ENCODE measurements at places on chromosomes 1 and 21.

DNA sequence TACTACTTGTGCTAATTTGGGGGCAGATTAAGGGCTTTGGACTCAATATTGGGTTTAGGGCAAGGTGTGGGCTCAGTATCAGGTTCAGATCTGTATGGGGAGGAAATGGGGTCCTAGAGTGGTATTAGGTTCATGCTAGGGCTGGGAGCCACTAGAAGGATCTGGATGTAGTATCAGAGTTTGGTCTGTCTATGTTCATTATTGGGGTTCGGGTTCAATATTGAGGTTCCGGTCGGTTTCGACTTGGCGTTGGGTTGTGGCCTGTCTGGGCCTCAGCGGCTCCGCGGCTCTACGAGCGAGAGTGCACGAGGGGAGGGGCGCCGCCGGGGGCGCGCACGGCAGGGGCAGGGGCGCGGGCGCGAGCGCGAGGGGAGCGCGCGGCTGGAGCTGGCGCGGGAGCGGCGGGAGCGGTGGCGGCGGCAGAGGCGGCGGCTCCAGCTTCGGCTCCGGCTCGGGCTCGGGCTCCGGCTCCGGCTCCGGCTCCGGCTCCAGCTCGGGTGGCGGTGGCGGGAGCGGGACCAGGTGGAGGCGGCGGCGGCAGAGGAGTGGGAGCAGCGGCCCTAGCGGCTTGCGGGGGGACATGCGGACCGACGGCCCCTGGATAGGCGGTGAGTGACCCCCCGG lies at the start of gene PTPRF:
Gene PTPRF (plus strand): TSS at position 401 of the 624 bp plus-strand sequence. CDS start 14,193 bp downstream, outside the sequence.
- DNase-seq = no peak

DNA sequence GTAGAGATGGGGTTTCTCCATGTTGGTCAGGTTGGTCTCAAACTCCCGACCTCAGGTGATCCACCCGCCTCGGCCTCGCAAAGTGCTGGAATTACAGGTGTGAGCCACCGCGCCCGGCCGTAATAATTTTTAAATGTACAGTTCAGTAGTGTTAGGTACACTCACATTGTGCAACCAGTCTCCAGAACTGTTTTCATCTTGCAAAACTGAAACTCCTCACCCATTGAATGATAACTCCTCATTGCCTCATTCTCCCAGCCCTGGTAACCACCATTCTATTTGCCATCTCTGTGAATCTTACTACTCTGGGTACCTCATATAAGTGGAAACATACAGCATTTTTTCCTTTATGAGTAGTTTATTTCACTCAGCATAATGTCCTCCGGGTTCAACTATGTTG lies 3.4 kb downstream of the NLRP3 start:
- no peak for DNase-seq

DNA sequence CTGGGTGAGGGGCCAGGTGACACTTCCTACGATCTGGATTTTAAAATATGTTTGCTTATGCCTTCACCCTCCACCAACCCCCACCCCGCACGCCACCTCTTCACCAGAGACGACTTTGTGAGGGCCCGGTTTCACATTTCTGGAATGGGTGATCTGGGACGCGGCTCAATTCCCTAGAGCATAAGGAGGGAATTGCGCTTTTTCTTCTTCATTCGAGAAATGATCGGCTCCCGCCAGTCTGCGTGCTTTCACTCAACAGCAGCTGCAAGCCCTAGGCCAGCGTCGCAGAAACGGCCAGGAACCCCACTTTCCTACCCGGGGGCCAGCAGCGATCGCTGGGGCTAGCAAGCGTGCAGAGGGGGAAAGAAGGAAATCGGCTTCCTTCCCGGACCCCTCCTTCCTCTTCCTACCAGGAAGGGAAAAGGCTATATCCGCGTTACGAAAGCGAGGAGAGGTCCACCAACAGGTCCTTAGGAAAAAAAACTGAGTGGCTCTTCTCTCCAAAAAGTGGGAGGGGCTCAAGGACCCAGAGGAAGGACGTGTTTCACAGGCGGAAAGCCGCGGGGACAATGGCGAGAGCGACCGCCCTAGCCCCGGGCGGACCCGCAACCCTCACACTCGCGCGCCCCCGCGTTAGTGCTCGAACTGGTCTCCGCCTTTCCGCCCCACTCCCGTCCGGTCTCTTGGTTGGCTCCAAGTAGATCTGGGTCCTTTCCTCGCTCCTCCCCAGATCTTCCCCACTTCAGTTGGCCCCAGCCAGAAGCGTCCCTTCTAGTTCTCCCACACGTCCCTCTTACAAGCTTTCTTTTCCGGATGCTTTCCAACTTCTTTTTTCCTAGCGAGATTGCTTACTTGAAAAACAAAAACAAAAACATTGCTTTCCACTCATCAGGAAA lies 1.1 kb upstream of the ADAMTS1 start:
- no peak for DNase-seq

DNA sequence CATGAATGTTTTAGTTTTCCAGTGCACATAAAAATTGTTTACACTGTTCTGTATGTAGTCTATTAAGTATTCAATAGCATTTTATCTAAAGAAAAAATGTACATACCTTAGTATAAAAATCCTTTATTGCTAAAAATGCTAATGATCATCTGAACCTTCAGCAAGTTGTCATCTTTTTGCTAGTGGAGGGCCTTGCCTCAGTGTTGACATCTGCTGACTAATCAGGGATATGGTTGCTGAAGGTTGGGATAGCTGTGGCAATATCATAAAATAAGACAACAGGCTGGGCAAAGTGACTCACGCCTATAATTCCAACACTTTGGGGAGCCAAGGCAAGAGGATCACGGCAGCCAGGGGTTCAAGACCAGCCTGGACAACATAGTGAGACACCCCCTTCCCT lies 9.0 kb downstream of the DYNLT5 start:
- DNase-seq = peak; percentile 51

- DNase-seq = peak; percentile 74
Observed at GRCh38 chr1:159996653-159997052, 35.1 kb downstream of the PIGM start.

GRCh38 chr21:39051588-39051949 lies 131.7 kb downstream of the PSMG1 start:
- peak; percentile 49 for DNase-seq

DNA sequence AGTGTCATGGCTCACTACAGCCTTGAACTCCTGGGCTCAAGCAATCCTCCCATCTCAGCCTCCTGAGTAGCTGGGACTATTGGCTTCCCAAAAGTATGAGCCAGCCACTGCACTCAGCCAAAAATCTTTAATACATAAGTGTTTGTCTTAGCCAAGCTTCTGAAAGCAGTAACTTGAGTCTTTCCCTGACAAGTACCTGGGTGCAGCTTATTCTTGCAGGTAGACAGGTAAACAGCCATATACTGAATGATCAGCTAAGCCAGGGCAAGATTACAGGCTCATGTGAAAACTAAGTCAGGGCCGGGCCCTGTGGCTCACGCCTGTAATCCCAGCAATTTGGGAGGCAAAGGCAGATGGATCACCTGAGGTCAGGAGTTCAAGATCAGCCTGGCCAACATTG lies 7.8 kb downstream of the MEAF6 start:
- no peak for DNase-seq

DNA sequence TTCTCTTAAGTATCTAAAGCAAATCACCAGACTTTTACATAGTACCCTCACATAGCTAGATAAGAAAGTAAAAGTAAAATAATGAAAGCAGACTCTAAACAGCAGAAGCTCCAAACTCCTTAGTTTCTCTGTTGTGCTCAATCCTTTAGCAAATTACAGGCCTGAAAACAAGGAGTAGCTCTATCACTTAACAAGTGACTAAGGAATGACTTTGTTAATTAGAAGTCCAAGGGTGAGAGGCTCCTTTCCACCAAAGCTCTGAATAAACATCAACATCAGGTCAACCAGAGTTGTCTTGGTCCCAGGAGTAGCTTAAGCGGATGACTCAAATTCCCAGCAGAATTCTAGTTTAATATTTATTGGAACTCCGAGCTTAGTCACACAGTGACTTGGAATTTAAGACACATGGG lies 5.9 kb downstream of the NRIP1 start:
- no peak for DNase-seq

DNA sequence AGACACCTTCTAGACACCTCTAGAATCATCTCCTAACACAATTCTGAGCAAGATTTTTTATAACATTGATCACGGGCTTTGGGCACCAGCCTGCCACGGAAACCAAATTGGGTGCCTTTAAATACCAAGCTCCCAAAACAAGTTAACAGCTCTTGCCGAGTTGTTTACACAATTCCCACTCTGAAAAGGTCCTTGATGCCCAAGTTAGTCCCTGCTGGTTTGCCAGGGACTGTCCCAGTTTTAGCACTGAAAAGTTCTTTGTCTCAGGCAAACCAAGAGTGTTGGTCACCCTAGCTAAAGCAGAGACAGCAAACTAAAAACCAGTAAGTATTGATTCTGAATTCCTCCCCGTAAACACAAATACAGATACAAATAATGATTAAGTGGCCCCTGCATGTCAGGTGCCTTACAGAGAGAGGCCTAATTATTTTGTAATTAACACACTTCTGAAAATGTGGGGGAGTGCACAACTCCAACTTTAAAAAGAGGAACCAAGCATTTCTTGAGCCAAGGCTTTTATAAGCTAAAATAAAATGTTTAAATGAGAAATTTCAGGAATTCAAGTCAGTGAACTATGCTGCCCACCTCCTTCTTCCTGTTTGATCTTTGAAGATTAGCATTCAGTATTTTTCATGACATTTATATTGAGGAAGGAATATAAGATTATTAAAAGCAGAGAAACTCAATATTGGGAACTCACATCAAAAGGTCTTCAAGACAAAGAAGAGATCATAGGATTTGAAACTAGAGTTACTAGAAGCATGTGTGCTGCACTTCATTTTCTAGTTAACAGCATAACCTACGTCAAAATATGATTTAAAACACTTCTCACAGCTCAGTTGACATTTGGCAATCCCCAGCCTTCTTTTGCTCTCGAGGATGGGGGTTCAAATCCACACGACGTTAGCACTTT lies 9.0 kb upstream of the UBE2U start:
- no peak for DNase-seq

DNA sequence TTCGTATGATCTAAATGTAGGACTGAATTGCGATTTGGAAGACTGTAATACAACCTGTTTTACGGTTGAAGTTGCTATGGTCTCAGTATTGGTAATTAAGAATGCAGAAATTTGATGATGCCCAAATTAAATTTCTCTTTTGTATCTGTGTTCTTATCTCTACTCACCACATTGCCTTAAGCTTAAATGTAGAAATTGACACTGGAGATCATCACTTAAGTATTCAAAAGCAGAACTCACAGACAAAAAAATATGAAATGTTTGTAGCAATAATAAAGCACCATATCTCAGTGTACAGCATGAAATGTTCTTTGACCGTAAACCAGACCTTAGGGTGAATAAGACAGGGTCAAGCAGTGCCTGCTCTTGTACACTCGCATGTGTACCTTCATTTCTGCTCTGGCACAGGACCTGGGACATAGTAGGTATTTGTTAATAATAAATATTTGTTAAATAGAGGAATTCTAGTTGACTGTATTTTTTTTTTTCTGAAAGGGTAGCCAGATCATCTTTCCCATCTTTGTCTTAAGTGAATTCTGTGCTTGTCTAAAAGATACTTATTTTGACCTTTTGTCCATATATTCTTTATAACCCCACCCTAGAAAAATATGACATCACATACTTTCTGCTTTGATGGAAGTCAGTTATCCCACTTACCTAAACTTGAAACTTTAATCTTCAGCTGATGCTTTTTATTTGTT lies 1.5 kb downstream of the CDC7 start:
- DNase-seq = no peak

DNA sequence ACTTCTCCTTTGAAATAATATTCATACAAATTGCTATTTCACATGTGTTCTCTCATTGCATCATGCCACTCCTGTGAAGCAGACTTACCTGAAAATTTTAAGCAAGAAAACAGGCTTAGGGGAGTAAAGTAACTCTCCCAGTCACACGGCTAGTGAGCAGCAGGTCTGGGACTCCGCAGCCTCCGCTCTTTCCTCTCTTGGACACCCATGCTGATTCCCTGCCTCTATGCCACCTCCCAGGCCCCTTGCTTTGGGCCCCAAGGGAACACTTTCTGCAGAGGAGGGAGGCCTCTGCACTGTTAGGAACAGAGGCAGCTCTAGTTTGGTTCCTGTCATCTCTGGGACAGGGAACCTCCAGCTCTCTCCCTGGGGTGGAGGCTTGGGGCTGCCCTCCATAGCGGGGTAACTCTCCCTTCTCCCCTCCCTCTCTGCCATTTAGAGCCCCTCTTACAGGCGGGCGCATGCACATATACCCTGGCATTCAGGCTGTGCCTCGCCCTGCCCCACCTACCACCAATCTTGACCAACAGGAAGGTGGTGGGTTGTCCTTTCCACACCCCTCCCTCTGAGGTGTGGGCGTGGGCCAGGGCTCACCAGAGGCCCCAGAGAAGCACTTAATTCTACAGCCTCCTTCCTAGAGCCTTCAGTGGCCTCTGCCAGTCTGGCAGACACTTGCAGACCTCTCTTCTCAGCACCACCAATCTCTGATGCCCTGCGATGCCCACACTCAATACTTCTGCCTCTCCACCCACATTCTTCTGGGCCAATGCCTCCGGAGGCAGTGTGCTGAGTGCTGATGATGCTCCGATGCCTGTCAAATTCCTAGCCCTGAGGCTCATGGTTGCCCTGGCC lies at the start of gene RXFP4:
Gene RXFP4 (plus strand): TSS at position 646 of the 852 bp plus-strand sequence. CDS start 72 bp downstream, at position 718.
- no peak for DNase-seq

All from AG09309 (cell line).